ENCODE measurements at places on chromosomes 6 and 20.

DNA sequence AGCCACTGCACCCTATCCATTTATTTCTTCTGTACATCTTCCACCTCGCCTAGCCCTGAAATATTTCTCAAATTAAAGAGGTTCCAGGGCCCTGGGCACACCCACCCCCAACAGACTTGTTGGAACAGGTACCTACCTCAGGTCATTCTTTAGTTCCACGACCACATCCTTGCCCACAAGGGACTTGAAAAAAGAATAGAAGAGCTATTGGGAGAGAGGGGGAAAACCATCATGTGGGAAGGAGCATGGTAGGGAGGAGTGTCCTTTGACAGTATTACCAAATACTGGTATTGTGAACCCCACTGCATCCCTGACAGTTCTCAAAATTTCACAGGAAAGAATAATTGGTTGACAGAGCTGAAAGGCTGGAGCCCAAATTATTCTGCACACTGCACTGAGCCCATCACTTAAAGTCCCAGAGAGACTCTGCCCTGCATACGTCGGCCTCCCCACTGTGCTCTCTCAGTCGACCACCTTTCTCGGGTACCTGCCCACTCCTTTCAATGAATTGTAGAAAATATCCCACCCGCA lies 762 bp downstream of the LSM2 start:
- DNase-seq, result no peak

DNA sequence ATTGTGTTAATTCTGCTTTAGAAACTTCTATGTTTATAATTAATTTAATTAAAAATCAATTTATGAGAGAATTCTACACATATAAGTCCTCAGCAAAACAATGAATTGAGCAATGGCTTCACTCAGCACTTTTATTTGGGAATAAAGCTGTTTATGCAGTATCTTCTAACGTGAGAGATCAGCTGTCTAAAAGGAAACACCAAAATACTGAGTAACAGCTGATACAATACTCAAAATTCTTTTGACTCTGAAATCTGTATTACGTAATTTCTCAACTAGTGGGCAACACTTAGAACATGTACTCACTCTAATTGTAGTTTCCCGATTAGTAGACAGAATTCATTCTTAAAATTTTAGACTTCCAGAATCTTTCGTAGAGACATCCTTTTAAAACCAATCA lies 49.8 kb downstream of the MAP3K7 start:
- DNase-seq, result no peak

GRCh38 chr20:59150821-59151251 lies 12.8 kb upstream of the ZNF831 start:
- DNase-seq, result no peak

- DNase-seq, result no peak
Observed at GRCh38 chr20:49199729-49200293, 11.7 kb upstream of the STAU1 start.

- no peak for DNase-seq
Observed at GRCh38 chr6:13478525-13478966, 8.9 kb downstream of the GFOD1 start.

GRCh38 chr6:75800133-75800532 lies 51.1 kb downstream of the MYO6 start:
- no peak for DNase-seq

- DNase-seq, result no peak
Observed at GRCh38 chr6:141117874-141118273, 1014.9 kb upstream of the GJE1 start.

GRCh38 chr20:18678549-18679419 lies 90.9 kb downstream of the DTD1 start:
- DNase-seq, result no peak

DNA sequence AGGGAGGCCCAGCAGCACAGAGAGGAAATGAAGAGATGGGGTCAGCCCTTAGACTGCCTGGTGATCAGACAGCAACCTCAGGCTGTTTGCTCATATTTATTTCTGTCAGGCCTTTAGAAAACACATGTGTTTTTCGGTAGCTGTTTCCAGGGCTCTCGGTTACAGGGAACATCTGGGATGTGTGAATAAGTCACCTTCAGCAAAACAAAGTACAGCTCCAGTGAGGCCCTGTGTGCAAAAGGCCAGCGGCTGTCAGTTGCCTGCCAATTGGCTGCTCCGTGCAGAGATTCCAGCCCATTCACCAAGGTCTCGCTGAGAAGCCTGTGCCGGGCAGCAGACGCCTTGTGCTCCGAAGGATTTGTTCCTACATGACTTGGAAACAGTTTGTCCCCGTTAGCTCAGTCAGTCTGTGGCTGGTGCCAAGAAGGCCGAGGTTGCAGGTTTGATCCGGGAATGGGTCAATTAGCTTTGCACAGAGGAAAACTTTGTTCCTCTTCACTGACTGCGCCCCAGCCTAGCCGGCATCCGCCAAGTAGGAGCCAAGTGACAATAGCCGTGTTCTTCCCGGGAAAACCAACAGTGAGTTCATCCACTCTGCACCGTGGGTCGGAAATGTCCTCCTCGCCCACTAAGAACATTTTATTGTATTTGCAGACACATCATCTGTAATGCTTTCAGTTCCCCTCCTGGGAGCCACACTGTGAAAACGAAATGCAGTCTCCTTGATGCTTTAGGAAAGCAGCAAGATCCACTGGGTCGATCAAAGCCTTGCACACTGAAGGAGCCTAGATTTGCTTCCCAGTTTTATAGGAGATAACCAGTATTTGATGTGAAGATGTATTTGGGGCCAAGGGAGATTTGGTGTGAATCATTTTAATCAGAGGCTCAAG lies 315.4 kb upstream of the CDYL start:
- no peak for DNase-seq

- DNase-seq, result no peak
Observed at GRCh38 chr6:33116417-33116816, 40.6 kb downstream of the HLA-DPB1 start.

DNA sequence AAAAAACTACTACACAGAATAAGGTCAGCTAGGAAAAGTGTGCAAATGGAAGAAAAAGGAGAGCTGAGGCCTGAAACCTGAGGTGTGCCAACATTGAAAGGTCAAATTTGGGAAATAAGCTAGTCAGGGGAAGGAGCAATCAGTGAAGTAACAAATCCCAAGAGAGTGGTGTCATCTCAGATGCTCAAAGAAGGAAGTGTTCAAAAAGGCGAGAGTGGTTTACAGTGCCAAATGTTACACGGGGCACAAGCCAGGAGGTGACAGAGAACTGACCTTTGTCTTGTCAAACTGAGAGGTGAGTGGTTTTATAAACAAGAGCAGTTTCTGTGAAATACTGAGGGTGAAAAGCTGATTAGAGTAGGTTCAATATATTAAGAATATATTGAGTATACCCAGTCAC lies 83.0 kb upstream of the TCF21 start:
- no peak for DNase-seq

GRCh38 chr6:87341899-87342298 lies 2.7 kb upstream of the C6orf163 start:
- no peak for DNase-seq
